ENCODE measurements at places on chromosomes 7 and 10.

- peak; percentile 67 for DNase-seq
Observed at GRCh38 chr10:11533328-11533781, 78.1 kb downstream of the USP6NL start.

DNA sequence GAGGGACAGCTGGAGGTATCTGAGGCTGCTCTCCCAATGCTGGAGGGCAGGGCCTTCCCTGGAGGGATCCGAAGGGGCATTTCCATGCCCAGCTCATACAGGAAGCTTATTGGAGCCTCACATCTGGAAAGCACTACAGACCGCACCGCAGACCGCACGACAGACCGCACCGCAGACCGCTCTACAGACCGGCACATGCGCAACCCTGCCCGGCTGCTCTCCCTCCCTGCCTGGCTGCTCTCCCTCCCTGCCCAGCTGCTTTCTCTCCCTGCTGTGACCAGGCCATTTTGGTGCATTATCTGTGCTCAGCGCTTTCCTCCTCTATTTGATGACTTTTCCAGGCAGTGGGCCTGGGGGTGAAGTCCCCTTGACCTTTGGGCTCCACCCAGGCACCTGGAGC lies 39.6 kb upstream of the EN2 start:
- DNase-seq = no peak

- DNase-seq = no peak
Observed at GRCh38 chr10:60387531-60387930, 2.1 kb downstream of the ANK3 start.

GRCh38 chr7:80498481-80499349 lies 13.1 kb downstream of the GNAT3 start:
- peak; percentile 40 for DNase-seq

- DNase-seq = no peak
Observed at GRCh38 chr7:10815546-10815945, 158.1 kb upstream of the PHF14 start.

- DNase-seq = peak; percentile 9
Observed at GRCh38 chr7:155798673-155799439, 13.4 kb downstream of the SHH start.

- DNase-seq = no peak
Observed at GRCh38 chr10:103540722-103541121, 47.2 kb downstream of the NEURL1 start.

- DNase-seq = no peak
Observed at GRCh38 chr7:55296070-55296469, 69.1 kb upstream of the LANCL2 start.

- no peak for DNase-seq
Observed at GRCh38 chr7:121473645-121474300, 77.7 kb upstream of the FAM3C start.

- DNase-seq = no peak
Observed at GRCh38 chr10:10613656-10614244, 403.9 kb upstream of the CELF2 start.

GRCh38 chr10:131187926-131188325 lies 123.6 kb downstream of the TCERG1L start:
- DNase-seq = no peak

- DNase-seq = no peak
Observed at GRCh38 chr7:69049326-69049725, 548.9 kb upstream of the AUTS2 start.

Data from inflammatory macrophage (primary cell).